Epithelial cell of proximal tubule (primary cell): ENCODE measurements at places on chromosomes 7 and 10. TPM values are rescaled to one million over a fixed set of nuclear protein-coding genes. Genes with fewer than 3 reads are reported as not detected.

DNA sequence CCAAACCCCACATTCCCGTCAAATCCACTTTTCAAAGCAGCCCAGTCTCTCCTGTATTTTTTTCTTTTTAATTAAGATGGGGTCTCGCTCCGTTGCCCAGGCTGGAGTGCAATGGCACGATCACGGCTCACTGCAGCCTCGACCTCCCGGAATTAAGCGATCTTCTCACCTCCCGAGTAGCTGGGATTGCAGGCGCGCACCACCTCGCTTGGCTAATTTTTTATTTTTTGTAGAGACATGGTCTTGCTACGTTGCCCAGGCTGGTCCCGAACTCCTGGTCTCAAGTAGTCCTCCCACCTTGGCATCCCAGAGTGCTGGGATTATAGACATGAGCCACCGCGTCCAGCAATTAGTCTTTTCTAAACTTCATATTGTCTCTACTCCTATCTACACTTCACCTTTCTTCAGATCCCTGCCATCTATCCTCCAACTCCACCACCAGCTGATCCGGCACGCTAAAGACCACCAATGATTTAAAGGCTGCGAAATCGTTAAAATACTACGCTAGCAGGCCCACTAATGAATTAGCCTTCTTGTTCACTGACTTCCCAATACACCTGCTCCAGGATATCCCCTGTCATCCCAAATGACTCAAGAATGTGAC lies 525 bp upstream of the CHUK start:
- no peak for DNase-seq

MCM10 gene
- total RNA-seq, result 16.2 and 35.2 TPM in 2 replicates

GRCh38 chr10:8044331-8044907 lies 10.1 kb upstream of the GATA3 start:
- no peak for DNase-seq

GRCh38 chr10:132861884-132862461 lies 76.0 kb upstream of the NKX6-2 start:
- DNase-seq, result no peak

GRCh38 chr7:117827862-117828261 lies 45.4 kb downstream of the CTTNBP2 start:
- peak; percentile 86 for DNase-seq
